ENCODE measurements at places on chromosomes 13 and 19.

- no peak for DNase-seq
These were observed 727 bp downstream of the CD37 start for GRCh38 chr19:49335784-49336481.

DNA sequence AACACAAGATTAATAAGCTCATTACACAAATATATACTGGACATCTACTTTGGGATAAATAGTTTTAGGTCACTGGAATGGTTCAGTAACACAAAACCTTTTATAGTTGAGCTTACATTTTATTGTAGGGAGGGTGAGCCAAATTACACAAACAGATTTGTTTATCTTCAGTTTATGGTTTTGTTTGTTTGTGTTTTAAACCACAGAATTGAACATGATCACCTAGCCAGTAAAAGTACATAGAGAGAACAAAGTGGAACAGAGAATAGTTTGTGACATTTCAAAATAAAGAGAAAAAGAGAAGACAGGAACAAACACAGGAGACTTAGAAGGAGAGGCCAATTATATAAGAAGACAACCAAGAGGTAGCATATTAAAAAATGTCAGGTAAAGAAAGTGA is 1930.2 kb upstream of the PCDH20 start:
- no peak for DNase-seq

DNA sequence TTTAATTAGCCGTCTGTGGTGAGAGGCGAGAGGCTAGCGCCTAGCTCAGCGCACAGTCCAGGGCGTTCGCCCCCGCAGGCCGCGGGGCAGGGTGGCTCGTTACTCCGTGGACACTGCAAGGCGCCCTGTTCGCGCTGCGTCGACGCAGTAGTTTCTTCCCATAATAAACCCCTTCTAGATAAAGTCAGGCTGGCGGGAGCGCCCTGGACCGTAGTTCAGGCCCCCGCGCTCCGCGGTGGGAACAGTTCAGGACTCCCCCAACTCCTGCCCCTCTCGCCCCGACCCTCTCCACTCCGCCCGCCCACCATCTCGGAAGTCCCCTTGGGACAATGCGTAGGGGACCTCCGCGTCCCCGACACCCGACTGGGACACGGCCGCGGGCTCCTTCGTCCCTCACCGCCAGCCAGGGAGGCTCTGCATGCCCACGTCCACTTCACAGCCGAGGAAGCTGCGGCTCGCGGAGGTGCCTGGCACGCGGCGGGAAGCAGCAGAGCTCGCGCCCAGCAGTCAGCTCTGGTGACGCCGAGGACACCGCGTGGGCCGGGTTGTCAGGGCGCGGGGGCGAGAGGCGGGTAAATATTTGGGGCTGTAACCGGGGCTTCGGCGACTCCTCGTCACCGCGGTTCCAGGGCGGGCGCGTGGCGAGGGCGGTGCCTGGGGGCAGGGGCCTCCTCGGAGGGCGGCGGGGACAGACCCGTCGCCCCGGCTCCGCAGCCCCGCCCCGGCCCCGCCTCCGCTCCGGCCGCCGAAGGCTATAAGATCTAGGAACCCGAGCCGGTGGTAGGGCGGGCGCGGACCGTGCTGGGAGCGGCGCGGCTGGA is at the start of gene RGCC:
RGCC (plus strand) TSS at position 783 of the 821 bp plus-strand sequence. CDS start 158 bp downstream, outside the sequence.
- no peak for DNase-seq

DNA sequence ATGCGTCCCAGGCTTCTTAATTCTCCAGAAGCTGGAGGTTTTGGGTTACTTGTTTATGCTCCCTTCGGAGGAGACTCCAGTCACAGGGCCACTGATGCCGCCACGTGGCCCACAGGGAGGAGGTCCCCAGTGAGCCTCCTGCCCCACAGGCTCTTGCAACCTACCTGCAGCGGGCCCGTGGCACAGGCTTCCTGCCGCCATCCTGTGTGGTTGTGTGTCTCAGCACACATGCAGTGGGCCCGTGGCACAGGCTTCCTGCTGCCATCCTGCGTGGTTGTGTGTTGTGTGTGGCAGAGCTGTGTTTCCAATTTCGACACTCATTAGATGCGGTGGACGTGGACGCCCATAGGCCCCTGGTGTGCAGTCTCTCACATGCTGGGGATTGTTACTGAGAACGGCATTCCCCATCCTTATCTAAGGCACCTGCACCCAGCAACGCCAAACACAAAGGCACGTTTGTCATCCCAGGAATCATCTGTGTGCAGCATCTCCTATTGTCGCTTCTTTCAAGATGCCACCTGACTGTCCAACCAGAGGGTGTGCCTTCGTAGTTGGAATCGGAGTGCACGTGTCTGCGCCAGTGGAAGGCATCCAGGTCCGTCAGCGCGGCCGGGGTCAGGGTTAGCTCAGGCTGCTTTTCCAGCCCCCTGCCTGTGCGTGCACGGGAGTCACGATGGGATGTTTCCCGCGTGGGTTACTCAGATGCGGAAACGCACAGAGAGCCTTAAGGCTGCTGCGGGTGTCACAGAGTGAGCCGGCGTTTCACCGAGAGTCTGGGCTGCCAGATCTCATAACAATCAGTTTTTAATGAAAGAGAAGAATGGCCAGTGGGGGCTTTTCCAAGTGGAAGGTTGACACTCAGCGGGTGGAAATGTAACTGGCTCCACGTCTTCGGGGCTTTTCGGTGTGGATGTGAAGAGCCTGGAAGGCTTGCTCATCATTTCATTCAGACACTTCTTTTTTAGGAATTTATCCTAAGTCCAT is 119.8 kb downstream of the ATP11A start:
- no peak for DNase-seq
